ENCODE measurements at places on chromosomes 1 and 21. TPM values are rescaled to one million over a fixed set of nuclear protein-coding genes. Genes with fewer than 3 reads are reported as not detected.

Gene CD5L
- total RNA-seq: not detected

Gene BARHL2
- not detected for total RNA-seq

Gene OR2T5
- not detected for total RNA-seq

Gene OR6K3
- not detected for total RNA-seq

Gene TSSK3
- not detected for total RNA-seq

Gene CNR2
- not detected for total RNA-seq

Gene SH3BGR
- 1.6 TPM for total RNA-seq
